AG08395 (cell line): ENCODE measurements at places on chromosomes 7 and 10.

DNA sequence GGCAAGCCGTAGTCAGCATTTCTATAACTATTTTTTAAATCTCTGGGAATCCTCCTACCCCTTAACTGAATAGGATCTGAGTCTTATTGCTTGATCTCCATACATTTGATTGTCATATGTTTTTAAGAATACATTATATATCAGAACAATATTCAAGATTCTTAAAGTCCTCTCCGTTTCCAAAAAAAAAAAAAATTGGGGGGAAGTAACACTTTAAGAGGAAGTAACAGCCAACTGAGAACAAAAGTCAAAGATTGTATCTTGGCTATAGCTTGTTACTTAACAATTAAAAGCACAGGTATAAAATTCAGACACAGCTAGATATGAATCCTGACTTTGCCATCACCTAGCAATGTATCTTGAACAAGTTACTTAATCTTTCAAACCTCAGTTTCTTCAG is 169.9 kb upstream of the ADO start:
- DNase-seq: no peak

DNA sequence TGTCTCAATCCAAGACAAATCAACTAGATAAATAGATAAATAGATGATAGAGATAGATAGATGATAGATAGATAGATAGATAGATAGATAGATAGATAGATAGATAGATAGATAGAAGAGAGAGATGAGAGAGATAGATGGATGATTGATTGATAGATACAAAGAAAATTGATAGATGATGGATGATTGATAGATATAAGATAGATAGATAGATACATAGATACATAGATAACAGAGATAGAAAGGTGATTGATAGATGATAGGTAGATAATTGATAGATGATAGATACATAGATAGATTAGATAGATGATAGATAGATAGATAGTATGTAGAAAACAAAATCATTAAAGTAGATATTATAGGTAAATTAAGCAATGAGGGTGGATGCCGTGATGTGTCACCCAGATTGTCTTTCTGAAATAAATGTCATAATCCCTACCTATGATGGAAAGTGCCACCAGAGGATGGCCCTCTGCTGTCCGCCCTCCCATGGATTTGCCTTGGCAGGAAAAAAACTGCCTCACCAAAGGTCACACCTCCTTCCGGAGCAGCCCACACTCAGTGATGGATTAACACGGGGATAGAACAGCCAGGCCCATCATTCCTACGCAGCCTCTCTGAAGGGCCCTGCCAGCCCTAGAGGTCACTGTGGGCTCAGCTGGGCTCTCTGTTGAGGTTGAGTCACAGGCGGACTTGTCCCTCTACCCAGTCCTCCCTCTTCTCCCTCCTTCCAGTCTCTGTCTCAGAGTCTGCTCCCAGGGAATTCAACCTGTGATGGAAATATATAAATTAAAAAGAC is 50.8 kb downstream of the KCNH2 start:
- no peak for DNase-seq

GRCh38 chr10:112389271-112389822 is 15.4 kb downstream of the ACSL5 start:
- DNase-seq: peak; percentile 64

DNA sequence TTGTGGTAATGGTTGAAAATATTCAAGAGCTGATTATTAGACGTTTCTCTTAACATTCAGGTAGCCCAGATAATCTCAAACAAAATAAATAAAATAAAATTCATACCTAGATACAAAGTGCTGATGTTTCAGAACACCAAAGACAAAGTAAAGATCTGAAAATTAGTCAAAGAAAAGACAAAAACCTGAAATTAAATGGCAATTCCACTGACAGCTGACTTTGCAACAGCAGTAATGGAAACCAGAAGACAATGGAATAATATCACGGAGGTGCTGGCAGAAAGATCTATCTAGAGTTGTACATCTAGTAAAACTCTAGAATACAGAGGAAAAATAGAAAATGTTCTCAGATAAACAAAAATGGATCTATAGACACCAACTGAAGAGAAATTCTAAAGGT is 58.0 kb upstream of the IKZF1 start:
- DNase-seq: no peak

DNA sequence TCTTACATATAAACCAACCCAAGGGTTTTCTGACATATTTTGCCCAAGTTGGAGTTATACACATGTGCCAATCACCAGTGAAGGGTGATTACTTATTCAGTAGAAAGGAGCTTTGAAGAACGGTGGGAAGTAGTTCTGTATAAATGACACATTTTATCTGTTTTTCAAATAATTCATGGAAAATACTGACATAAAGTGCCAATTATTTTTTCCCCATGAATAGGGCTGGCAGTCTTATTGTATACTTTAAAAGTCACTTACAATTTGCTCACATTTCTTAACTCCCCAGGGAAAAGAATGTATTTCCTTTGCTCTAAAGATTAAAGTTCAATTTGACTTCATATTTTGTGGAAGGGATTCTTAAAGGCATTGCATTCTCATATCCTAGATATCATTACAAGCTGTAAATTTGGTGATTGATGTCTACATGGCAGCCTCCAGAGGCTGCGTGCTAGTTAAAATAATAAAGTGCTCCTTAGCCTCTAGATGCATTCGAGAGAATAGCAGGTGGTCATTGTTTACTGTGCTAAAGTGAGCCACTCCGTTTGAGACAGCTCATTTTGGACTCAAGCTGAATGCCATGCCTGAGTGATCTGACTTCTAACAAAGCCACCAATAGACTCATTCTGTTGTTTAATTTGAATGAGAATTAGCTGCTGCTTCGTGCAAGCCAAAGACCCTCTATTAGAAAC is 148.8 kb upstream of the NRP1 start:
- DNase-seq: no peak

GRCh38 chr10:117544711-117545140 is 2.2 kb downstream of the EMX2 start:
- no peak for DNase-seq

DNA sequence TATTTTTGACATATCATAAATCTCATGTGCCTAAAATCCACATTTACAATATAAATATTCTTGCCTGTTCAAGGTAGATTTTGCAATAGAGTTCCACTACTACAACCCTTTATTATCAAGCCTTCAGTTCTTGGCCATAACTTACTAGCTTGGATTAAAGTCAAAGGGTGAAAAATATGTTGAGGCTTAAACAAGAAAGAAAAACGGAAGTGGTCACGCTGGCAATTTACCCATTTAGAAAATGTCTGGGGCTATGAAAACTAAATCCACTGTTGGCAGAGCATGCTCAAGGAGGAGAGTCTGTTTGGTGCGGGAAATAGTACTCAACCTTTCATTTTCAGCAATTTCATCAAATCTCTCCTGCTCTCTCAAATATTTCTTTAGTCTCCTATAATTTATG is 209.8 kb upstream of the RHOBTB1 start:
- no peak for DNase-seq

DNA sequence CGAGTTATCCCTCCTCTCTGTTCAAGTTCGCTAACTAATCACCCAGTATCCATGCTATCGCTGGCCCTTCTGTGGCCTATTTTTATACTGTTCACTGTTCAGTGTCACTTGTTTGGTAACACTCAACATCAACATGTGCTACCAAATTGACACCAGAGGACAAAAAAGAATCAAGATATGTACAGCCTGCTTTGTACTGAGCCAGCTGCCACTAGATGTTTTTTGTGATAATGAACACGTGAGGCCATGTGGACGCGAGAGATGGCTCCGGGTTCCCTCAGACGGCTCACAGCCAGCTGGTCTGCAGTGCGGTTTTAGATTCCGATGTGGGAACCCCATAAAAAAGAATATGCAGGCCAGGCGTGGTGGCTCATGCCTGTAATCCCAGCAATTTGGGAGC is 21.2 kb downstream of the CAV1 start:
- no peak for DNase-seq

DNA sequence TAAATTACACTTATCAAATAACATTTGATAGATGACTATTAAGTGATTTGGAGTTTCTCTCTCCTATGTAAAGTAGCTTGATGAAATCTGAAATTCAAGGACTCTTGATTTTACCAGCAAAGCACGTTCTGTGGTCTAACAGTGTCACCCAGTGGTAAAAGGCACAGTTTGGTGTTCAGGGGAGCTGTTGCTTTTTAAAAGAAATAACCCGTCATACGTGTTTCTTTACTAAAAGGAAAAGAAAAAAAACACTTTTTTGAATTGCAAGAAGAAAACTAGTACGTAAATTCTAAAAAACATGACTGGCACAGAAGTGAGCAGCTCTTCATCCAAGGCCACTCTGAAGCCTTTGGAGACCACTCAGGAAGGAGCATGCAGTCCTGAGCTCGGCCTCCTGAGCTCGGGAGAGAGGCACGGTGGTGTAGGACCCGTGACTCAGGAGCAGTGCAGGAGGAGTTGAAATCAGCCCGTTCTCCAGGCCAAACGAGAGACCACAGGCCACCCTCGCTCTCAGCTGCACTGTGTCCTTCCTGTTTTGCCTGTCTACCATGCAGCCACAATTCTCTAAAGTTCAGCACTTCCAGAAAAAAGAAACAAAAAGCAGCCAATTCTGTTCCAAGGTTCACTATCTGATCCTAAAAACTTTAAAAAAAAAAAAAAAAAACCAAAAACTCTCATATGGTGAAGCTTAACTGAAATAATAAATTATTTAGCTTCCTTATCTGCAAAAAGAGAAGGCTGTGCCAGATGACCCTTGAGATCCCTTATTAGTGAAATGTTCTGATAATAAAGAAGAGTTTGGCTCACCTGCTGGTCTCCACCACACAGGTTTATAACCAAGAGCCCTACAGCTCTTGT is 212.6 kb upstream of the FRMD4A start:
- DNase-seq: no peak
